ENCODE measurements at places on chromosomes 7 and 10.

DNA sequence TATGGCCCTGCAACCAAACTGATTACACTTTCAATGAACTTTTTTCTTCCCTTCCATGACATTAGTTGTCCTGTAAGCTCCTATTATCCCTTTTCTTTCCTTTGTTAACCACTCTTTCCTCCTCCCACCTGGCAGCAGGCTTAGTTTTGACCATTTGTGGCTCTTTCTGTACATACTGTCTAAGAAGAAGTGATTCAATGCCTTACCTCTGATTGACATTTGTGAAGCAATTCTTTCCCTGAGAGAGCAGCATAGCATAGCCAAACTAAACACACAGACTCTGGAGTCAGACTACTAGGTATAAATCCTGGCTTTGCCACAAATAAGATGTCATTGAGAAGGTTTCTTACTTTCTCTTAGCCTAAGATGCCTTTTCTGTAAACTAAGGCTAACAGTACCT, 48.9 kb downstream of the AHR start:
- DNase-seq: no peak

DNA sequence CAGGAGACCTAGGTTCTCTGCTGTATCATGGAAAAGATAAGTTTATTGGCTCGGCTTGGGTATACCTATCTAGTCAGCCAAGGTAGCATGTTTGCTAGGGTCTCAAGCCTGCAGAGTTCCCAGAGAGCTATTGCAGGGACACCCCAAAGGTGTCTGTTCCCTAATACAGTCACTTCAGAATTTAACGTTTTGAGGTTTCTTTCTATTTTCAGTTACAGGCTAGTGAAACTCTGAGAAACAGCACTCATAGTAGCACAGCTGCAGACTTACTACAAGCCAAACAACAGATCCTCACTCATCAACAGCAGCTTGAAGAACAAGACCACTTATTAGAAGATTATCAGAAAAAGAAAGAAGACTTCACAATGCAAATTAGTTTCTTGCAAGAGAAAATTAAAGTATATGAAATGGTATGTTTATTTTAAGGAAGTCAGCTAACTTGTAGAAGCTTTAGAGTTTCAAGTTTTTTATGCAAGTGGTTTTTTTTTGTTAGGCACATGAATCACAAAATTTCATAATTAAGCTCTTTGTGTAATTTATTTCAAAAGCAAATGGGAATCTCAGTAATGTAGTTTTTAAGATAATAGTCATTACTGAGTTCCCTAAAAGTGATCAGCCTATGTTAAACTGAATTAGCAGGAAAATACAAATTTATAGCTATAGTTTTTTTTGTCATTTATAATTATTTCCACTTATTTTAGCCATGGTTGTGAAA, 54.9 kb downstream of the AKAP9 start:
- no peak for DNase-seq

DNA sequence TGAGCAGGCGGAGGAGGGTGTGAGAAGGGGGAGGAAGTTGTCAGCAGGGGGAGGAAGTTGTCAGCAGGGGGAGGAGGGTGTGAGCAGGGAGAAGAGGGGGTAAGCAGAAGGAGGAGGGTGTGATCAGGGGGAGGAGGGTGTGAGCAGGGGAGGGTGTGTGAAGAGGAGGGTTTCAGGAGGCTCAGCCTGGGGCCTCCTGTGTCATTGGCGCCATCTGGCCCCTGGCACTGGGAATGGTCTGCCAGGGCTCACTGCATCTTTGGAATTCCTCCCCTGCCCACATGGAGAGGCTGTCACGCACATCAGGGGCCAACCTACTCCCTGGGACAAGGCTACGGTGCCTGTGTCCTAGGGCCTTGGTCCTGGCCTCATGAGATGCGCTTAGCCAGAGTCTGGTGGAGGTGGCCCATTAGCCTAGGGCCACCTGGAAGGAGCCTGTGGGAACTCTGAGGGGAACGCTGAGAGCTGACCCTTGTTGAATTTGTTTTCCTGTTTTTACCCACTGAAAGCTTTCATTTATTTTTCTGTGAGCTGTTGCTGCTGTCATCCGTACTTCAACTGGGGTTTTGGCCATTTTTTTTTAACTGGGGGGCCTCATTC, 18.0 kb downstream of the CAMK2B start:
- DNase-seq: peak; percentile 65

DNA sequence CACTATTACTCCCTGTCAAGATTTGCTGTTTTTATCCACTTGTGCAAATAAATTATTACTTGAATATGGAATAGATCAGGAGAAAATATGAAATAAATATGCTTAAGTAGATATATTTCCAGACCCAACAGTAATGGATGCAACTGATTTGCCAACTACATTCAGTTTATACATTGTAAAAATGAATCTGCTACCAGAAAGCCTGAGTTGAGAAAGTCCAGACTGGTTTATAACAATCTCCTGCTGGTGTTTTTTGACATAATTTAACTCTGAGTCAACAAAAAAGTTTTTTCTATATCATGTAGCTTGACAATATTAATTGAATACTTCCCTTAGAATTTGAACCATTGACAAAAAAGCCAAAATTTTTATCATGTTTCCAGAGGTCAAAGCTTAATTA, 265.8 kb upstream of the SEMA3D start:
- no peak for DNase-seq

DNA sequence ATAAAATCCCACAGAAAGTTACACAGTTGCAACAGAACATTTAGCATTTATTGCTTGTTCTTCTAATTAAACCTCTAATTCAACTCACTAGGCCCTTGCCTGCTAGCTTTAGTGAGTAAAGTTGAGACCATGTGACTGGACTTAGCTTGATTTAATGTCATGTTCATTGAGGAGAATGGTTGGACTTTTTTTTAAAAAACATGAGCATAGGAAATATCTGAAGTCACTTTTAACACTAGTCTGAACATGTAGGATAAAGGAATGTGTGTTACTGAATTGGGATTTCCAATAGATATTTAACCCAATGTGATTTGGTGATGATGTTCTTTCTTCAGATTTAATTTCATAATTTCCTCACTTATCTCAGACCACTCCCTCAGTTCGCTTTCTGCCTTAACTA, 24.6 kb upstream of the GLCCI1 start:
- DNase-seq: no peak

DNA sequence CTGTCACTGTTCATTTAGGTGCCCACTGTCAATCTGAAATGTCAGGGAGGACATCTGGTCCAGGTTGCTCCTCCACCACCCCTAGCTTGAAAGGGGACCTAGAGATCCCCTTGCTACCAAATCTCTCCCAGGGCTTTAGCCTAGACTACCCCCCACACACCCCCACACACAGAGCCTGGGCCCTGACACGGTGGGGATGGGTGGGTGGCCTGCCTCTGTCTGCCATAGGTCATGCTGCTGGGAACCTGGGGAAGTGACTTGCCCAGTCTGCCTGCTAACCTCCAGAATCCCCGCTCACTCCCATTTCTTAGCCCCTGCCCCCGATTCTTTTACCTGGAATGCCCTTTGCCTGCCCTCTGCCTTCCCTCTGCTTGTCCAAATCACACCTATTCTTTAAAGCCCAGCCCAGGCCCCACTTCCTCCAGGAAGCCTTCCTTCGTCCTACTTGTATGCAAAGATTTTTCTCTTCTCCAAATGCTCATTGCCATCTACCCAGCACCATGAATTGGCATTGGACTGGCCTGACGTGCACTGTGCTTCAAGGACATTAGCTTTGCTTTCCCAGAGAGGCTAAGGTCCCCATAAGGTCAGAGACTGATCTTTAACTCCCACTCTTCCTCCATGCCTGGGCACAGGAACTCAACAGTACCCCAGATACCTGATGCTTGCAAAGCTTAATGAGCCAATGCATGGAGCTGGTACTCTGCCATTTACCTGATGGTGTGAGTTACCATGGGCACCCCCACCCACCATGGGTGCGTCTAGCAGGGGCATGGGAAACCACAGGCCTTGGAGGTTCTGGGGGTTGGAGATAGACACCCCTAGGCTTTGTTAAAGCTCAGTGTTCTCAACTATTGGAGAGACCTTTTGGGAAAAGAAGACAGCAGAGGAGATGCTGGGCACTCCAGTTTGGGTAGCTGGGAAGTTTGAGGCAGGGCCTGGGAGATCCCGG, 2.0 kb upstream of the SMARCD3 start:
- DNase-seq: no peak

DNA sequence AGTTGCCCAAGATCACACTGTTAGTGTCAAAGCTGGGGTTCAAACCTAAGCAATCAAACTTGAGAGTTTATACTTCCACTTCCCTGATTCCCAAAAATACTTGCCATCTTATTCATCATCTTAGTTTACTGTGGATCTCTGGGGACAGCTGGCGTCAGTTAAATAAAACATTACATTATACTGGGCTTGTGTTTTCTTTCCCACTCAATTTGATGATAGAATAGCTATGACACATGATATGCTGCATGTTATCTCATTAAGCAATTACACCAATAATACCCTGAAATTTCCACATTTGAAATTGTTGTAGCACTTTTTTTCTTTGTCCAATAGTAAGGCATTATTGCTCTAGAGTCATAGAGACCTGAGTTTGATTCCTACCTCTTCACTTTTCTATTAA, 62.9 kb upstream of the MXI1 start:
- DNase-seq: no peak

Measured in SK-MEL-5 (cell line).